8988T (cell line): ENCODE measurements at places on chromosomes 7 and 10.

DNA sequence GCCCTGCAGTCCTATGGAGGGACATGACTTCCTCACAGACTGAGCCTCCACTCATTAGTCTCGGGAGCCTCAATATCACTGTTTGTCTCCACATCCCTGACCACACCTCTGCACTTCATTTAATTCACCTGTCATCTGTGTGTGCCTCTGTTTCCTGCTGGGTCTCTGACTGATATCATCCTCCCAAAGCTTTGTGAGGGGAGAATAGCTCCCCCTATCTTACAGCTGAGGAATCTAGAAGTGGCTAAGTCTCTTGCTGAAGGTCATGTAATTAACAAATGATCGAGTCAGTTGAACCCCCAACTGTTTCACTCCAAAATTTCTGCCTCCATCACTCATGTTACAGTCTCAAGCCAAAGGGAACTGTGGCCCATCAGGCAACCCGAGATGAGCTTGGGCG, 5.5 kb upstream of the CPXM2 start:
- no peak for DNase-seq

GRCh38 chr7:43104874-43105520, 7.5 kb upstream of the HECW1 start:
- no peak for DNase-seq

DNA sequence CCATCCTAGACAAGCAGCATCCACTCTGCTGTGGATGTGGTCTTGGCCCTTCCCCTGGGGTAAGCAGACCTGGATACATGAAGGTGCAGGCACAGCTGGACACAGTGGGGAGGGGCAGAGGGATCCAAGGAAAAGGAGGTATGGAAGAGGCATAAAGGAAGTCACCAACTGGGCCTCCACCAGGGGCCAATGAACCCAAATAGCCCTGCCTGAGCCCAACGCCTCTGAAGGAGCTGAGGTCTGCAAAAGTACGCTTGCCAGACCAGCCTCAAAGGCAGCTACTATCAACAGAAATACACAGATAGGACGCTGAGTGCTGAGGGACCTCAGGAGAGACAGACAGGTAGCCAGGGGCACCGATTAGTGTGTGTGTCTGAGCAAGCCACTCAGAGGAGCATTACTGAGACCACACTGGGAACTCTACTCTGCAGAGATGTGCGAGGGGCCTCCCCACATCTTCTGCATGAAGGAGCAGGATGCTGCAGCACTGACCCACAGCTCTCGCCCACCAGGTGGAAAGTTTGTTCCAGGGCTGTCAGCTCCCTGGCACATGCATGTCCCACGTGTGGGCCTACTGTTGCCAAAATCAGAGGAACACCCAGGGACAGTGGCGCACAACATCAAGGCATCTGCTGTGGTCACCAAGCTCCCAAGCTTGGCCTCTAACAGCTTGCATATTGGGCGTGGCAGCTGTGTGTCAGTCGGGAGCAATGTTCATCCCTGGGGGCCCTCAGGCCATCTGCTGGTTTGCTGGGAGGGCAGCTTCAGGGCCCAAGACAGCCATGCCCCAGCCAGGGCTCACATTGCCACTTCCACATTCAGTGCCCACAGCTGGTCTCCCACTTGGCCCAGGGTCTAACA, 40.0 kb downstream of the MKI67 start:
- no peak for DNase-seq

GRCh38 chr7:38169847-38170246, 8.2 kb upstream of the STARD3NL start:
- no peak for DNase-seq
